ENCODE measurements at places on chromosomes 5 and 9.
A peak's percentile ranks its signal among the peaks of the same experiment; 100 is the strongest.

- no peak for DNase-seq
These were observed at the start of gene PCDHGB1 for GRCh38 chr5:141349917-141350619. Gene PCDHGB1 (plus strand): TSS chr5:141350099. CDS start chr5:141350261, 162 bp downstream.

- no peak for DNase-seq
These were observed 1828.2 kb downstream of the MAT2B start for GRCh38 chr5:165333623-165334022.

- no peak for DNase-seq
These were observed 6.8 kb upstream of the IRX4 start for GRCh38 chr5:1889321-1890065.

DNA sequence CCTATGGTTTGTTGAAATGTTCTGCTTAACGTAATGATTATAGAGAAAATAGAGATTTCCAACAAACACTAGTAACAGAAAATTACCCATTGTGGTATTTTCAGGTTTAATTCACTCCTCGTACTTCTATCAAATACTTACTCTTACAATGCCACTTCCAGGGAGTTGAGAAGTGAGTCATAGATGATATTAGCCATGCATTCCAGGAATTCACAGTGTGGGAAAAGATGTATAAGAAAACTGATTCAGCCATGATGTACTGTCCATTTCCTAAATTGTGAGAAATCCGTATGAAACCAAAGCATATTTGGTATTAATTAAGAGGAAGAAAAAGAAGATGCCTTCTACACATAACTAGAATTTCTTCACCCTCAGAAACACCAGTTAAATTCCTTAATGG is 1854.6 kb upstream of the WWC1 start:
- no peak for DNase-seq

GRCh38 chr5:112906637-112907036 is 15.4 kb downstream of the REEP5 start:
- no peak for DNase-seq

- DNase-seq = peak; percentile 35
These were observed 65.3 kb downstream of the ARHGEF37 start for GRCh38 chr5:149646564-149646963.

GRCh38 chr5:142874540-142874939 is 104.4 kb downstream of the ARHGAP26 start:
- DNase-seq = no peak

DNA sequence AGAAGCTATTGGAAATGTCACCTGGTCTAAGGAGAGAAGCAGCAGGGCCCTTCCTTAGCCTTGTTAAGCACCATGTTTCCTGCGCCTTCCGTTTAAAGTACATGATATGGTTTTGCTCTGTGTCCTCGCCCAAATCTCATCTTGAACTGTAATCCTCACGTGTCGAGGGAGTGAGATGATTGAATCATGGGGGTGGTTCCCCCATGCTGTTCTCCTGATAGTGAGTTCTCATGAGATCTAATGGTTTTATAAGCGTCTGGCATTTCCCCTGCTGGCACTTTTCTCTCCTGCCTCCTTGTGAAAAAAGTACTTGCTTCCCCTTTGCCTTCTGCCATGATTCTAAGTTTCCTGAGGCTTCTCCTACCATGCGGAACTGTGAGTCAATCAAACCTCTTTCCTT is 49.7 kb downstream of the PRDM6 start:
- no peak for DNase-seq

GRCh38 chr5:145989428-145989827 is 53.0 kb downstream of the SH3RF2 start:
- no peak for DNase-seq

DNA sequence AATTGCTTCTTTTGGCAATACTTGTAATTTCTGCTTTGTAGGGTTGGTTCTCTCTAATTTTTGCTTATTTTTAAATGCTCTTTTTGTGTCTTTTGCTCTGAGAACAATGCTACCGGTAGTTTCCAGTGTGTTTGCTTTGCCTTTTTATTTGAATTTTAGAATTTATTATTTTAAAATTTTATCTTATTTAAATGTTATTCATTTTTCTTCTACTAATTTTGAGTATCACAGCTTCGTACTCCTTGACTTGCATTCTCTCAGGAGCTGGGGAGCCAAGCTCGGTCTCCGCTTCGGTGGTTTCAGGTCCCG is 45.9 kb downstream of the ANXA2R start:
- DNase-seq = no peak

- no peak for DNase-seq
These were observed 45.3 kb upstream of the NAA35 start for GRCh38 chr9:85895685-85896084.

- no peak for DNase-seq
These were observed 425.8 kb downstream of the MAN2A1 start for GRCh38 chr5:110115503-110115902.

DNA sequence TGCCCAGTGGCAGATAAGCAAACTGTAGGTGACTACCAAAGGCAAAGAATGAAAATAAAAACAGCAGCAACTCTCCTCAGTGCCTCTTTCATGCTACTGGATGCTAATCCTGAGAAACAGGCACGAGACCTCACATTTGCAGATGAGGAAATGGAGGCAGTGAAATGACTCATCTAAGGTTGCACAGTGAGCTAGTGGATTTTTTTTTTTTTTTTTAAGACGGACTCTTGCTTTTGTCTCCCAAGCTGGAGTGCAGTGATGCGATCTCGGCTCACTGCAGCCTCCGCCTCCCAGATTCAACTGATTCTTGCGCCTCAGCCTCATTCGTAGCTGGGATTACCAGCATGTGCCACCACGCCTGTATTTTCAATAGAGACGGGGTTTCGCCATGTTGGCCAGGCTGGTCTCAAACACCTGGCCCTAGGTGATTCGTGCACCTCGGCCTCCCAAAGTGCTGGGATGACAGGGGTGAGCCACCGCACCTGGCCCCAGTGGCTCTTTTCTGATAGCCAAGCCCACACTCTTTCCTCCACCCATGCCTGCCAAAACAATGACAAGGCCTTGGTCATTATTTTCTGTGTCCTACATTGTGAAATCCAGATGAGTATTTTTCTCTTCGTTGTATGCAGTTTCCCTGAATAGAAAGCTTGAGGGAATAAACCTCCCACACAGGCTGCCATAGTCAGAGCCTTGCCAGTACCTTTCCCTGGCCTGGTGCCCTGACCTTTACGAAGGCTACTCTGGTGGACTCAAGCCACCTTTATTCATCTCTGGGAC is 19.2 kb downstream of the DOCK2 start:
- DNase-seq = no peak

- DNase-seq = no peak
These were observed 148.3 kb downstream of the CMYA5 start for GRCh38 chr5:79837761-79838551.

DNA sequence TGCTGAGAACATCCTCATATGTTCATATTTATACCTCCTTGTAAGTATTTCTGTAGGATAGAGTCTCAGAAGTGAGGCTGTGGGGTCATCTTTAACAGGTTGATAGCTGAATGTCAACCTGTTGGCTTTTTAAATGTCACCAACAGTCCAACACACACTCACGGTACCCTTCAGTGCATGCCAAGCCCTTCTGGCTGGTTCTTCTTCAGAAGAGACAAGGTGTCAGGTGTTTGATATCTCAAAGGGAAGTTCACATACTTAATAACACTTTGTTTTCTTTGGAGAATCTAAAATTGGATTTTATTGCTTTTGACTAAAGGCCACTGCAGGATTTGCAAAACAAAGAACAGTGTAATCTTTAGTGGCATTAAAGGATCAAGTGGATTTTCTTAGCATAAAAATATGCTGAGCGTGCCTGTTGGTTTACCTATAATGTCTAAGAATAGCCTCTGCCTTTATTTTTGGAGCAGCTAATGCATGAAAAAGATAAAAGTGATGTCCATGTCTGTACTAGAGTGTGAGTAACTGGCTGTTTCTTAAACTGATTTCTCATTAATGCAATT is 58.2 kb downstream of the RGS3 start:
- no peak for DNase-seq

DNA sequence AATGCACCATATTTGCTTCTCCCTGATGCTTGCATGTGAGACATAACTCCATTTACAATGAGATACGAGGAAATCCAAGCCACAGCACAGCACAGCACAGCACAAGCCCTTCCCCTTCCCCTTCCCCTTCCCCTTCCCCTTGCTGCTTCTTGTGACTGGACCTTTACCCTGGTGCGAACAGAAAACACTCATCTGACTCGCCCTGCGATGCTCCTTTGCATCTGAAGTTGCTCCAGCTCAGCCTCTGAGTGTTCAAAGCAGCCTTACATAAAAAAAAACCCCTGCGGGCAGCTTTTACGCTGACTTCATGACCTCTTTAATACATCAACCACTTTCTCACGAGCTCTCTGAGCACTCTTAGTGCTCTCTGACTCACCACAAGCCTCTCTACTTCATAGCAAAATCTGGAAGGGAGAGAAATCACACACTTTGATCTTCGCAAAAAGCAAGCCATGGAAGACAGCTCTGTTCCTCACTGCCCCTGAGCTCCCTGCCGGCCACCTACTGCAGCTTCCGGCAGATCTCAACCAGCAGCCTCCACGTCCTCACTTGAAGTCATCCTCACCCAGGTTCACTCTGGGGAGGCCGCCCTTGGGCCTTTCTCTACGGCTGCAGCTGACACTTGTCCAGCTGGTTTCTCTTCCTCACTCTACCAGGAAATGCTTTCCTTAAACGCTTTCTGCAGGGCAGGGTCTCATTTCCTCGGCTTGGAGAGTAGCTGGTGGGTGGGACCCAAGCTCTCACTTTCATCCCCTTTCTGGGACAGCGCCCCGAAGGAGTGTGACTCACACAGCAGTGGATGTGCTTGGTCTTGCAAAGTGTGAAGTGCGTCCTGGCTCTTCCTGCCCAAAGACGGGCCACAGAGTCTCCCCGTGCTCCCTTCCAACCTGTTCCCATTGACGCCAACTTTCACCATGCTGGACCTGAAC is 5.3 kb downstream of the SLC34A1 start:
- DNase-seq = peak; percentile 47

DNA sequence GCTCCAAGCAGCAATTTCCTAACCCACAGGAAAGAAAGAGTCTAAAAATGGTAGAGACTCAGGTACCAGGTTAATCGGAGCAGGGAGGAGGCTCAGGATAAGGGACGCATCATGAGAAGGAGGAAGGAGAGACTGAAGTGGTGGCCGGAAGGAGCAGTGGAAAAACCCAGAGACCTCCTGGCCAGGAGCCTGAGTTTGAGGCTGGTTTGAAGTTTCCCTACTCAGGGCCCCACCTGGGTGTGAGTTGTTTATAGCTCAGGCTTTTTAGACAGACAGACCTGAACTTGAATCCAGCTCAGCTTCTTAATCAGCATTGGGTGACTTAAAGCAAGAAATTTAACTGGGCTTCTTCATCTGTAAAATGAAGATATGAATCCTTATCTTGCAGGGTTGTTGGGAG is 11.9 kb upstream of the AQP7 start:
- no peak for DNase-seq

- no peak for DNase-seq
These were observed 98.3 kb downstream of the WDR70 start for GRCh38 chr5:37477426-37477825.

GRCh38 chr9:95753762-95754465 is 121.6 kb upstream of the ERCC6L2 start:
- DNase-seq = no peak

GRCh38 chr5:81164476-81164875 is 68.6 kb upstream of the CKMT2 start:
- no peak for DNase-seq

DNA sequence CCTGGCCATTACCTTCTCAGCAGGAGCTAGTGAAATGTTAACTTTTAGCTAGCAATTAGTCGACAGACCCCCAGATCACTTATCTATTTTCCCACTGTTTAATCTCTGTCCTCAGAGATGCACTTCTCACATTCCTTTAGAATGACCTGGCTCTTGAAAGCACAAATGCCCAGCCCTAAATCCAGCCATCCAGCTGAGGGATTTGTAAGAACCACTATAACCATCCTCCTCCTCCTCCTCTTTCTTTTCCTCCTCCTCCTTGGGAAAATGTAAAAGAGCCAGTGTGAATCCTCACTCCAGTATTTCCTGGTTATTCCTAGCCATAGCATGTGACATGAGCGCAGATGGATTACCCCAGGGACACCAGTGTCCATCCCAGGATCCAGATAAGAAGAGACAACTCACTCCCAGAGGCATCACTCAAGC is 124.3 kb downstream of the ENC1 start:
- DNase-seq = no peak

GRCh38 chr5:128328446-128328845 is 209.6 kb downstream of the FBN2 start:
- DNase-seq = no peak

- no peak for DNase-seq
These were observed 35.0 kb upstream of the TBC1D2 start for GRCh38 chr9:98290411-98290810.

DNA sequence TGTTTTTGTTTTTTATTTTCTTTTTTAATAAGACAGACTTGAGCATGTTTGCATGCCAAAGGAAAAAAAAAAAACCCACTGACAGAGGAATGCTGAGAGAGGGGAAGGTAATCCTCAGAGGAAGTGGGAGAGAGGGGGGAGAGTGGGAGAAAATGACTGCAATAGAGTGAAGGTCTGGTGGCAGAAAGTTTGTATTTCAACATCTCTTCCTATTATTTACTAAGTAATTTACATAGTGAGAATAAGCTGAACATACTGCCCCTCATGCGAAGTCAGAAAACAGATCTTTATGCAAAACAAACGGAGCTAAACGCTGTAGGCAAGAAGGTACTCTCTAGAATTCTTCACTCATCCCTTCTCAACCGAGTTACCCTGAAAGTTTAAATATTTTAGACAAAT is 45.0 kb downstream of the ELL2 start:
- DNase-seq = no peak

- DNase-seq = no peak
These were observed 105.5 kb upstream of the TSLP start for GRCh38 chr5:110965773-110966581.

DNA sequence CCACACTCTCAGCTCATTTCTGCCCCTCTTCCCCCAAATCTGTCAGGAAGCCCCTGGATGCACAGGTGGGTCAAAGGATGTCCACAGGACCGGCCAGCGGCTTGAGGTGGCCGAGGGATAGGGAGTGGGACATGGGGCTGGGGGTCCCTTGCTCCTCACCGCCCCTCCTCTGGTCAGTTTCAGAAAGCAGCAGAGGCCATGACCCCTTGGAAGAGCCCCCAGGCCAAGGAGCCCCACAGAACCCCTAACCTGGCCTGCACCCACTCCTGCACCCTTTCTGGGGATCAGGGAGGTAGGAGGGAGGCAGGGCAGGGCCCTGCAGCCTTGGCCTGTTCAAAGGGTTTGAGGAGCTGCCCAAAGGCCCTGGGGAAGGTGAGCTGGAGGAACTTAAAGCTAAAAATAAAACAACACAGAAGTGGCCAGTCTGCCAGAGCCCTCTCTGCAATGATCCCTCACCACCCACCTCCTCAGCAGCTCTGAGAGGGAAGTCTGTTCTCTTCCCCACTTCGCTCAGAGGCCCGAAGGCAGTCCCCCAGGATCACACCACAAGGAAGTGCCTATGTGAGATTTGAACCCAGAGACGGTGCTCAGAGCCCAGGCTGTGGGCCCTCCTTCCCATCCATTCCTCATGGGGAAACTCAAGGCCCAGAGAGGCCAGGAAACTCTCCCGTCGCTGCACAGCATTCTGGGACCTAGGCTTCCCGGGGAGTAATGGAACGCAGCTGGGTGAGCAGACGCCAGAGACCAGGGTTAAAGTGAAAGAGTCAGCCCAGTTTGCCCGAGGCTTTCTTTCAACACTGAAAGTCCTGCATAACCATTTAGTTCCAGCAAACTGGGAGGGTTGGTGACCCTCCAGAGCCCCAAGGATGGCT is 910 bp downstream of the ENG start:
- no peak for DNase-seq

- DNase-seq = no peak
These were observed 180.7 kb upstream of the TARS1 start for GRCh38 chr5:33260098-33260497.

GRCh38 chr5:135341016-135341666 is 57.9 kb downstream of the MACROH2A1 start:
- no peak for DNase-seq
